ENCODE measurements at places on chromosomes 6 and 20. TPM values are rescaled to one million over a fixed set of nuclear protein-coding genes. Genes with fewer than 3 reads are reported as not detected.

GRCh38 chr6:160106701-160107100 is 14.9 kb upstream of the SLC22A1 start:
- no peak overlapping the region for H3K27ac ChIP-seq
- no peaks in the 10 kb centered on the region for H3K4me1 ChIP-seq
- H3K4me3 ChIP-seq = no peak overlapping the region
- no peak for DNase-seq
- peaks cover 4% of the 10 kb centered on the region for H3K36me3 ChIP-seq
- no peaks in the 10 kb centered on the region for H3K27me3 ChIP-seq

HEY2 gene
- total RNA-seq = 1.5 TPM

PAX1 gene
- total RNA-seq = not detected

ABRACL gene
- 2.8 TPM for total RNA-seq

GRCh38 chr6:51398064-51398705 is 579.5 kb downstream of the TFAP2B start:
- no peak for DNase-seq
- no peak overlapping the region for H3K27ac ChIP-seq
- no peaks in the 10 kb centered on the region for H3K4me1 ChIP-seq
- H3K36me3 ChIP-seq = no peaks in the 10 kb centered on the region

DNA sequence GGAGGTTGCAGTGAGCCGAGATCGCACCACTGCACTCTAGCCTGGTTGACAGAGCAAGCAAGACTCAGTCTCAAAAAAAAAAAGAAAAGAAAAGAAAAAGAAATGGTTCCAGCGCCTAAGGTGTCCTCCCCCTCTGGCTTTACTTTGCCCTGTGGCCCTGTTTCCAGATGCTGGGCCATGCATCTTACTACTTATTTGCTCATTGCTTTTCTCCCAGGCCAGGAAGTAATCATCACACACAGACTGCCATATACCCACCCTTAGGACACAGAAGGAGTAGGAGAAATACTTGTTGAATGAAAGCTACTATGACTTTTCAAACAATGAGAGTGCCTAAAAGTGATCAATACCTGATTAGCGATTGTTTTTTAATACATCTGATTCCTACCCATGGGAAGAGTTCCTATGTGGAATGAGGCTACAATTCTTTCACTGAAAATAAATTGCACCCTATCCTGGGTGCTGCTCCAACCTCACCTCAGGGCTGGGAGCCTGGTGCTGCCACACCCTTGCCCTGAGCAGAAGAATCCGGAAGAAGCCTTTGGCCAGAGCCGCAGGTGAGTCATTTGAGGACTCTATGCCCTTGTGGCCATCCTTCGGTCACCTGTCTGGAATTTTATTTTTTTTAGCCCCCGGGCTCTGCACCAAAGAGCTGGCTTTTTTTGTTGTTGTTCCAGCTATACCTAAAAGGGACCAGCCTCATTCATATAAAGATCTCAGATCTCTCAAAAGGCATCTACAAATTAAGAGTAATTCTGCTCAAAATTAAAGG is 22.7 kb upstream of the TFAP2C start:
- no peak overlapping the region for H3K4me3 ChIP-seq
- H3K27ac ChIP-seq = no peak overlapping the region
- H3K4me1 ChIP-seq = no peaks in the 10 kb centered on the region

GRCh38 chr20:60447703-60448102 is 489.5 kb downstream of the CDH26 start:
- H3K4me1 ChIP-seq = no peaks in the 10 kb centered on the region
- no peaks in the 10 kb centered on the region for H3K27me3 ChIP-seq
- no peak overlapping the region for H3K27ac ChIP-seq

- H3K4me3 ChIP-seq = no peak overlapping the region
- H3K27me3 ChIP-seq = no peaks in the 10 kb centered on the region
- no peaks in the 10 kb centered on the region for H3K36me3 ChIP-seq
- H3K4me1 ChIP-seq = no peaks in the 10 kb centered on the region
Observed at GRCh38 chr6:113921299-113921904, 49.5 kb downstream of the HDAC2 start.

- no peaks in the 10 kb centered on the region for H3K36me3 ChIP-seq
- no peaks in the 10 kb centered on the region for H3K4me1 ChIP-seq
- peak within 1 kb of the TSS; percentile 60 for H3K4me3 ChIP-seq
Observed at GRCh38 chr20:33443512-33444239, at the start of gene SNTA1. TSS of gene SNTA1 (minus strand) at chr20:33443763. CDS start at chr20:33443620, 143 bp downstream.

DNA sequence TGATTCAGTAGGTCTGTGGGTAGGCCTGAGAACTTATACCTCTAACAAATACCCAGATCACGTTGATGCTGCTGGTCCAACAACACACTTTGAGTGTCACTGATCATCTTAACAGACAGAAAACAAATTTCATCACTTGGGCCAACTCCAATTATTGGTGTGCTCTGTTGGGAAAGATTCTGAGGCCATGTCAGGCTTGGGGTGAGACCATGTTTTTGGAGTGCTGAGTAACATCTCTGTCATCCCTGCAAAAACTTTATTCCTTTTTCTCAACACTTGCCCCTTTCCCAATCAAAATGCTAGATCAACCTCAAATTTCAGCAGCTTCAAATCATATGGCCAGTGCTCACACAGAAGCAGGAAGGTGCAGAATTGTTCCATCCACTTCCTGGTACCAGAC is 108.8 kb upstream of the TENT5A start:
- no peak for DNase-seq
- H3K36me3 ChIP-seq = no peaks in the 10 kb centered on the region
- no peaks in the 10 kb centered on the region for H3K4me1 ChIP-seq
- H3K27me3 ChIP-seq = no peaks in the 10 kb centered on the region
- no peak overlapping the region for H3K4me3 ChIP-seq

- no peaks in the 10 kb centered on the region for H3K27me3 ChIP-seq
- H3K36me3 ChIP-seq = no peaks in the 10 kb centered on the region
- DNase-seq = no peak
- H3K27ac ChIP-seq = no peak overlapping the region
- no peaks in the 10 kb centered on the region for H3K4me1 ChIP-seq
Observed at GRCh38 chr6:79180052-79180451, 54.4 kb downstream of the HMGN3 start.

DNA sequence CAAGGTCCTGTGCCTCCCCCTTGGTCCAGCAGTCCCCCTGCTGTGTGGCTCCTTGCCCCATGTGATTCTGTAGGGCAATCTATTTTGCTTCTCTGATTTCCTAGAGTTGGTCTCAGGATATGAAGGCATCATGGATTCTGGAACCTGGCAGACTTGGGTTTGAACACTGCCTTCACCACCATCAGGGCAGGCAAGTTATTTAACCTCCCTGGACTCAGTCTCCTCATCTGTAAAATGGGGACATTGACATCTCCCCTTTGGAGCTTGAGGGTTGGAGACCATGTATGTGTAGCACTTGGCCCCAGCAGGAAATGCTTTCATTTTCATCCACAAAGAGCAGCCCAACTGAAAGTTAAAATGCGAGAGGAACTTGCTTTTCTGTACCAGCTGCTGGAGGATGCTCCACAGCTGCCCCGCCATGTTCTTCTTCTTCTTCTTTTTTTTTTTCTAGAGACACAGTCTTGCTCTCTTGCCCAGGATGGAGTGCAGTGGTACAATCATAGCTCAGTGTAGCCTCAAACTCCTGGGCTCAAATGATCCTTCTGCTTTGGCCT is 6.7 kb downstream of the TOX2 start:
- no peak for DNase-seq
- no peak overlapping the region for H3K4me3 ChIP-seq
- H3K36me3 ChIP-seq = no peaks in the 10 kb centered on the region
- no peaks in the 10 kb centered on the region for H3K27me3 ChIP-seq

DNA sequence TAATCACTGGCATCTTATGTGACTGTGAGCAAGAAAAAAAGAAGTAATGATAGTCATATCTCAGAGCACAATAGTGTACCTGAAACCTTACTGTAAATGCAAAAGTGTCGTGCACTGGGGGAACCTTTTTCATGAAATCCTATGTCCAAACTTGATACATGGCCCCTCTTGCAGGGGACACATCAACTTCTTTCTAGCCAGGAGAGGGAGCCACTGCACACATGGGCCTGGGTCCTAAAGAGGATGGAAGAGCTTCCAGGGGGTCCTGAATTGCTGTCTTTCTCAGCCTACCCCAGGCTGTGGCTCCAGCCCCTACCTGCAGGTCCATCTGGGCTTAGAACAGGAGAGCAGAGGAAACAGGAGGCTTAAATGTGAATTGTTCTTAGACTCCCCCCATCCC is 165.7 kb downstream of the SOD2 start:
- no peaks in the 10 kb centered on the region for H3K27me3 ChIP-seq
- no peak overlapping the region for H3K4me3 ChIP-seq
- H3K36me3 ChIP-seq = no peaks in the 10 kb centered on the region

DNA sequence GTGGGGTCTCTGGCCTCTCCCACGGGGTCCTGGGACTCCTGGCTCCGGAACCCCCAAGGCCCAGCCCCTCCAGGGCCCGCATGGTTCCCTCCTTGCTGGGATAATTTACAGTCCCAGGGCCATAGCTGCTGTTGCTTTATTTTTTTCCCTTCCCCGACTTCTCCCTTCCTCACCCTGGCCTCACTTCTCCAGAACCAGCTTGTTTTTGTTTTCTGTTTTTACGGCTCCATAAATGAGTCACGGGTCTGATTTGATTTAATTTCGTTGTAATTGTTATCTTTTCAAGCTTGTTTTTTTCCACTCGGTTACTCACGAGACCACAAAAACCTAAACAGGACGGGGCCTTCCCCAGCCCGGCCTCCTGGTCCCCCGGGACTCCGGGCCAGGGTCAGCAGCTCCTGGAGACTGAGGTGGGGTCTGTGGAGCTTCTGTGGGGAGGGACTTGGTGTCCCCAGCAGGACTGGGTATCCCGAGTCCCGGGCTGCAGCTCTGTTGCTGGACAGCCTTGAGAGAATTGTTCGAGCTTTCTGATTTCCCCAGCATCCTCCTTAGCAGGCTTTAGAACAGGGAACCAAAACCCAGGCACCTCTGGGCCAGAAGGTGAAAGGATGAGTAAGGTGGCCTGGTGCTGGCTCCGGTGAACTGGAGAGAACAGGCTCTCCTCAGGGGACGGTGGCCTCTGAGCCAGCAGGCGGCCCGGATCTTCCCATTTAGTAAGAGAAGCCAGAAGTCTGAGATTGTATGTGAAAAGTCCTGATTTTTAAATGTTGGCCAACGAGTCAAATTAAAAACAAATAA is 94.9 kb downstream of the CEBPB start:
- DNase-seq = no peak
- no peaks in the 10 kb centered on the region for H3K27me3 ChIP-seq
- H3K4me3 ChIP-seq = no peak overlapping the region
- no peaks in the 10 kb centered on the region for H3K36me3 ChIP-seq

- no peaks in the 10 kb centered on the region for H3K36me3 ChIP-seq
- no peaks in the 10 kb centered on the region for H3K27me3 ChIP-seq
- DNase-seq = no peak
- no peak overlapping the region for H3K27ac ChIP-seq
- H3K4me3 ChIP-seq = no peak overlapping the region
Observed at GRCh38 chr6:17218023-17218748, 63.0 kb upstream of the RBM24 start.

FAXC gene
- total RNA-seq = under 0.01 TPM

GRCh38 chr6:104653781-104654180 is 205.9 kb downstream of the HACE1 start:
- H3K4me1 ChIP-seq = no peaks in the 10 kb centered on the region
- no peak for DNase-seq
- no peaks in the 10 kb centered on the region for H3K27me3 ChIP-seq

DNA sequence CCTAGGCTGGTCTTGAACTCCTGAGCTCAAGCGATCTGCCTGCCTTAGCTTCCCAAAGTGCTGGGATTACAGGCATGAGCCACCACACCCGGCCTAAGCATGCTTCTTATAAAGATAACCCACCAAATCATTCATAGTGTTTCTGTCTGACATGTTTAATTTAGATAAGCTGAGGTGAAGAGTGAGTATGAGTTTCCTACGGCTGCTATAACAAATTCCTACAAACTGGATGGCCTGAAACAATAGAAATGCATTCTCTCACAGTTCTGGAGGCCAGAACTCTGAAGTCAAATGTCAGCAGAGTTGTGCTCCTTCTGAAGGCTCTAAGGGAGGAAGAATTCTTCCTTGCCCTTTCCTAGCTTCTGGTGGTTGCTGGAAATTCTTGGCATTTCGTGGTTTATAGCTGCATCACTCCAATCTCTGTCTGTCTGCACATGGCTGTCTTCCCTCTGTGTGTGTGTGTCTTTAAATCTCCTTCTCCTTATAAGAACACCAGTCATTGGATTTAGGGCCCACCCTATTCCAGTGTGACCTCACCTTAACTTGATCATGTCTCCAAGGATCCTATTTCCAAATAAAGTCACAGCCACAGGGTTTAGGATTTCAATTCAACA is 29.9 kb downstream of the MAPK13 start:
- H3K4me3 ChIP-seq = no peak overlapping the region
- H3K27ac ChIP-seq = no peak overlapping the region
- no peaks in the 10 kb centered on the region for H3K4me1 ChIP-seq
- no peaks in the 10 kb centered on the region for H3K27me3 ChIP-seq
- H3K36me3 ChIP-seq = peaks cover 15% of the 10 kb centered on the region
- no peak for DNase-seq

PIM1 gene
- 7.1 TPM for total RNA-seq

DNA sequence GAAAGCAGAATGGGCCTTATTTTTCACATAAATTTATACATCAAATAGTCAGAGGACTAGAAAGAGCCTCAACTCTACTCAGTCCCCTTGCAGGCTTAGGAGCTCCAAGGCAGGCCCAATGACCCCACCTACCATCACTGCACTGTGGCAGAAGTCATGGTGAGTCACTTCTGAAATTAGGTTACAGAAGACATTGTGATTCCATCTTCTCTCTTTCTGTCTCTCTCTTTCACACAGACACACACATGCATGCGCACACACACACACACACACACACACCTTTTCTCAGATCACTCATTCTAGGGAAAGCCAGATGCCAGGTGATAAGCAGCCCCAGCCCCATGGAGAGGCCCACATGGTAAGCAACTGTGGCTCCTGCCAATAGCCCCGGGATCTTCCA is 103.8 kb downstream of the C6orf118 start:
- no peaks in the 10 kb centered on the region for H3K4me1 ChIP-seq
- no peaks in the 10 kb centered on the region for H3K36me3 ChIP-seq
- H3K4me3 ChIP-seq = no peak overlapping the region

GRCh38 chr6:90458353-90459224 is 128.3 kb downstream of the MAP3K7 start:
- no peaks in the 10 kb centered on the region for H3K27me3 ChIP-seq
- DNase-seq = no peak
- no peak overlapping the region for H3K27ac ChIP-seq
- H3K4me3 ChIP-seq = no peak overlapping the region

KHDC1 gene
- 0.59 TPM for total RNA-seq

GRCh38 chr6:40999569-40999968 is 39.5 kb downstream of the UNC5CL start:
- H3K36me3 ChIP-seq = no peaks in the 10 kb centered on the region
- no peak overlapping the region for H3K27ac ChIP-seq
- peak; percentile 59 for DNase-seq
- H3K27me3 ChIP-seq = no peaks in the 10 kb centered on the region
- H3K4me1 ChIP-seq = peaks cover 11% of the 10 kb centered on the region
- no peak overlapping the region for H3K4me3 ChIP-seq

- DNase-seq = no peak
- H3K36me3 ChIP-seq = no peaks in the 10 kb centered on the region
- no peaks in the 10 kb centered on the region for H3K4me1 ChIP-seq
- H3K27ac ChIP-seq = peak overlapping the region; percentile 47
- H3K4me3 ChIP-seq = no peak overlapping the region
Observed at GRCh38 chr6:117919275-117919674, 12.2 kb downstream of the SLC35F1 start.

GRCh38 chr6:79435746-79436145 is 101.5 kb downstream of the LCA5 start:
- no peak for DNase-seq
- H3K36me3 ChIP-seq = no peaks in the 10 kb centered on the region
- H3K4me1 ChIP-seq = no peaks in the 10 kb centered on the region
- no peaks in the 10 kb centered on the region for H3K27me3 ChIP-seq

RUNX2 gene
- total RNA-seq = 8.4 TPM

HSPA12B gene
- 30.9 TPM for total RNA-seq

GSTA3 gene
- not detected for total RNA-seq

GRCh38 chr20:2331901-2332565 is 36.2 kb downstream of the TGM3 start:
- H3K27ac ChIP-seq = no peak overlapping the region
- no peaks in the 10 kb centered on the region for H3K27me3 ChIP-seq
- DNase-seq = no peak

NR2E1 gene
- not detected for total RNA-seq

TMEM244 gene
- not detected for total RNA-seq

Measured in tibial nerve (tissue), 4 donors.